NCI-H446 treated with DMSO at 0.1 percent for 48 hours (cell line): ENCODE measurements at places on chromosomes 1 and 21.

GRCh38 chr1:23362218-23362713 lies 7.4 kb downstream of the ZNF436 start:
- DNase-seq = no peak

DNA sequence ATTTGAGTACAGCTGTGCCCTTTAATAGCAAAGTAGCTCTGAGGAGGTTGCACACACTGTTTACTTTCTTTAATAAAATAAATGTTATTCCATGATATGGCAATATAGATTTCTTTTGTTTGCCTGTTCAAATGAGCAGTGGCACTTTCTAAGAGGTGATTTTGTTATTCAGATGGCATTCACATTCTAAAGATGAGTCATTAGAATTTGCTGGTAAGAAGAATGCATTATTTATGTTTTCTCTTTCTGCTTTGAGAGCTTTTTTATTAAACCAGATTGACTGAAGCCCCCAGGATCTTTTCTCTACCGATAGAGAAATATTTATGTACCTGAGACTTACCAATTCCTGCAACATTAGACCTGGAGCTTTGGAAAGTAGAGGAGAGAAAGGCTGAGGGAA lies 11.2 kb upstream of the LEPR start:
- DNase-seq = no peak

DNA sequence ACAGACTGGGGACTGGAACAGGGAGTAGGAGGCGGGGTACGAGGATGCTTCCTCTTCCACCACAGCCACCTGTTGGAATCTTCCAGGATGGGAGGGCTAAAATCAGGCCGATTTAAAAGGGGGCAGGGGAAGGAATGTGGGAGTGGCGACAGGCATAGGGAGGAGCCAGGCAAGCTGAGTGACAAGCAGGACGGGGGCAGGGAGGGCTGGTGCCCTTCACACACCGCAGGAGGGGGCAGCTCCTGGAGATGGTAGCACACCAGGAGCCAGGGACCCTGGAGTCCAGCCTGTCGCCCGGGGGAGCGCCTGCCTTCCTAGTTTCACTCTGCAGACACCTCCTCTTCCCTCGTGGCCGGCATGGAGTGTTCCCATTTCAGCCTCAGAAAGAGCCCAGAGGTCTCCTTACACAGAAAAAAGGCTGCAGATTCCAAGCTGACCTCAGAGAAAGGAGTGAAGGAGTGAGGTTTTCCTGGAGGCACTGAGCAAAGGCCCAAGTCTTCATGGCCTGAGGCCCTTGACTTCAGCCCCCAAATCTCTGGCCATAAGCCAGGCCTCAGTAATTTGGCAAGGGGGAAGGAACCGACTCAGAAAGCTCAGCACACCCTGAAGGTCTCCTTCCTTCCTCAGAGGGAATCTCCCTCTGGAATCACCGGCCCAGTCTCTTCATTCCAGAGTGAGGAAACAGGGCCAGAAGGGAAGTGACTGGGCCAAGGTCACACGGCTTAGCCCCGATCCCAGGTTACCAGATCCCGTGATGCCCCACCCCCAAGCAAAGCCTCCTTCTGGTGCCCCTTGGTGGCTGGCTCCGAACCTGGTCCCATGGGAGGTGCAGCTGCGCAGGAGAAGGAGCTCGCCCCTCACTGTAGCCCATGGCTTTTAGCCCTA lies 8.1 kb downstream of the BLACAT1 start:
- DNase-seq = no peak

GRCh38 chr1:232291681-232292080 lies 338.3 kb downstream of the SIPA1L2 start:
- no peak for DNase-seq

- no peak for DNase-seq
Measured at GRCh38 chr21:45158491-45159423, 84.4 kb downstream of the ADARB1 start.

DNA sequence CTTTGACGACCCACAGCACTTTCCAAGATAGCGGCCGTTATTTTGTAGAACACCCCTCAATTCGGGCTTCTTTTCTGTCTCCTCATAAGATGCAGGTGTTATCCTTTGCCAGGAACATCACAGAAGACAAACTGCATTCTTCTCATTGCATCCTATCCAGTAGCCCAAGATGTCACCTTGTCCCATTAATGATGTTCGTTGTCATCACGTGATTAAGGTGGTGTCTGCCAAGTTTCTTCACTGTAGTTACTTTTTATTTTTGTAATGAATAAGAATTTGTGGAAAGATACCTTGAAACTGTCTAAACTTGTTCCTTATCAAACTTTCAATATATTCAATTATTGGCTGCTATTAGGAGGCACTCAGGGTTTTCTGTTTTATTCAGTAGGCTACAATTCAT lies 39.4 kb downstream of the GNG4 start:
- DNase-seq = no peak

DNA sequence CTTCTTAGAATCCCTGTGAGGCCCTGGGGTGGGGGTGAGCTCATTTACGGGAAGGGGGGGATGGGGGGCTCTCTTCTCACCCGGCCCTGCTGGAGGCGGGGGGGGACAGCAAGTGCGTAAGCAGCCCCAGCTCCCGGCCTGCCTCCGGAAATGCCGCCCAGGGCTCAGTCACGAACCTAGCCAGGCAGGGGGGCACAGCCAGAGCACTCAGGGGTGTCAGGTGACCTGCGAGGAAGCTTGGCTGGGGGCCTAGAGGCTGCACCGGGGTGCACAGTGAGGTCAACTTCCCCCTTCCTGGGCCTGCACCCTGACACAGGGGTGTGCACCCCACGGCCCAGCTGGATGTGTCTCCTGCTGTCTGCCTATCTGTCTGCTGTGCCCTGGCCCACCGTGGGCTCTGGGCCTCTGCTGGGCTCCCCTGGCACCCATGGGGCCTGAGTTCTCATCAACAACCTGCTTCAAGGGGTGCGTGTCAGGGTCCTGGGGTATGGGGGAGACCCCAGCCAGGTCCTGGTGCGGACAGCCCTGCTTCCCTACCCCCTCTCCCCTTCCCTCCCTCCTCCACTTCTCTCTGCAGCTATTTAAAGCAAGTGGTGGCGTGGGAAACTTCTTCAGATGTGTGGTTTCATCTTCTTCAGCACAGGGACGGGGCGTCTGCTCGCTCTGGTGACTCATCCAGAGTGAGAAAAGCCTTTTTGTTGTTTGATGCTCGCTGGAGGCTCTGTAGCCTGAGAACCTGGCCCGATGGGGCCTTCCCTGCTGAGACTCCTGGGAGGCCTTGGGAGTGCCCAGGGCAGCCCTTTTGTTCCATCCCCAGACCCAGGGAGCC lies 92.5 kb upstream of the RUNX3 start:
- no peak for DNase-seq

DNA sequence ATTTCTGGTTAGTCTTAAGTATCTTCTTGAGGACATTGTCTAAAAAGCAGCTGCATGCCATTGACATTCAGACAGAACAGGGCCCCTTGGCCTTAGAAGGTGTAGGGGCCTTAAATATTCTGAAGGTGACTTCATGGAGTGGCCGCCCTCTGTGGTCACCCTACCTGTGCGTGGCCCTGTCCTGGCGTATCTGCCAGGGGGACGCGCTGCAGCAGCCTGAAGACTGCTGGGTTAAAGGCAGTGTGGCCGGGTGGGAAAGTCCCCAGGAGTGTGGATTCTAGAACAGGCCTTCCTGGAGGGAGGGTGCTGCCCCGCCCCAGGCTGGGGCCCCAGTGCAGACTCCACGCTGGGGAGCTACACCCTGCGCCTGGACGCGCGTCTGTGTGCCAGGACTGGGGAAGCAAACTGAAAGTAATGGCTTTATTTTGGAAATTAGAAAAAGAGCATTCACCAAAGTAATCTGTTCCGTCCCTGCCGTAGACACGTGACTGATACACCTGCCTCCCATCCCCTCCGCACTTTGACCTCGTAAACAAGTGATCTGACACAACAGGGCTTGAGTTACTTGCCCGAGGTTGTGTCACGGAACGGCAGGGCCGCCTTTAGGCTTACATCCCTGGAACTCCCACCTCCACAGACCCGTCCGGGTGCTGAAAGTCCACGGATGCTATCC lies 1.8 kb downstream of the AGPAT3 start:
- no peak for DNase-seq

- DNase-seq = peak; percentile 16
Measured at GRCh38 chr1:205658943-205659581, 21.2 kb downstream of the SLC45A3 start.

GRCh38 chr1:226912587-226913176 lies 27.4 kb upstream of the COQ8A start:
- no peak for DNase-seq

DNA sequence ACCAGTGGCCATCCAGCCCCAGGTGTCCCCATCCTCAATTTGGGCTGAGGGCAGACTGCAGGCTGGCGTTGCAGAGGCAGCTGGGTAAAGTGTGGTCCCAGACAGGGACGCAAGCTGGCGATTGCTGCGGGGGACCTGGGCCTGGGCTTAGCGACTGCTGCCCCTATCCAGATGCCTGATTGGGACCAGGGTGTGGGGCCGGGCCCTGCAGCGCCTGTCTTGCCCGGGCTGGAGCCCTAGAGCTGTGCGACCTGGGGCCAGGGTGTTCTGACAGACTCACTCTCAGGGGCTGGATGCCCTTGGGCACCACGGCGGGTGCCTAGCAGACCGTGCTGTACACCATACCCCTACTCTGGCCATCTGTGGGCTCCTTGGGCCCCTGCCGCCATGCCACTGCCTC lies 16.2 kb upstream of the FAAP20 start:
- DNase-seq = no peak

DNA sequence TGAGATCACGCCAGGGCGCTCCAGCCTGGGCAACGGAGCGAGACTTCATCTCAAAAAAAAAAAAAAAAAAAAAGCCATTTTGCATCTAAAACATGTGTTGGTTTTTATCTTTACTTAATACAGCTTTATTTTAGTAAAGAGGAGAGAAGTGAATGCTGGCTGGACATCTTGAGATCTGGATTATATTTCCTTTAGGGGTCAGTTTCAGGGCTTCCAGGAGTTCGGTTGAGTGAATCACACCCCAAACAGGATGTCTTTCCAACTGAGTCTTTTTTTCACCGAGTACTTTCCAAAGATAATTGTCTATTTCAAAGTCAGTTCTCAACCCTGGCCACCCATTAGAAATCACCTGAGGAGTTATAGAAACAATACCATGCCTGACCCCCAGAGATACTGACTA lies 16.6 kb upstream of the IPP start:
- DNase-seq = no peak

DNA sequence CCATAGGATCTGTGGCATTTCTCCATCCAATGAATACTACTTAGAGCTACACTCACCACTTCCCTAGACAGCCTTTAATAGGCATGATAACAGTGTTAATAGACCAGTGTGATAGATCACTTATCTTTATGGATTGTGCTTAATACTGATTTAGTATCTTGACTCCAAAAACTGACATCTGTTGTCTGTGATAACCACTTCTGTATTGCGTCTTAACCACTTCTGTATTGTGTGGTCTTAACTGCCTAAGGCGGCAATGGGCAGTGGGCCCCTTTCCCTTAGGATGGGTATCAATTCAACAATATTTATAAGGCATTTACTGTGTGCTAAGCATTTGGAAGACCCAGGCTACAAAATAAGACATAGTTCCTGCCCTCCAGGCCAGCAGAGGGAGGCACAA lies 32.0 kb upstream of the RCAN3 start:
- DNase-seq = no peak

- no peak for DNase-seq
Measured at GRCh38 chr1:184988506-184988905, 14.2 kb upstream of the NIBAN1 start.

DNA sequence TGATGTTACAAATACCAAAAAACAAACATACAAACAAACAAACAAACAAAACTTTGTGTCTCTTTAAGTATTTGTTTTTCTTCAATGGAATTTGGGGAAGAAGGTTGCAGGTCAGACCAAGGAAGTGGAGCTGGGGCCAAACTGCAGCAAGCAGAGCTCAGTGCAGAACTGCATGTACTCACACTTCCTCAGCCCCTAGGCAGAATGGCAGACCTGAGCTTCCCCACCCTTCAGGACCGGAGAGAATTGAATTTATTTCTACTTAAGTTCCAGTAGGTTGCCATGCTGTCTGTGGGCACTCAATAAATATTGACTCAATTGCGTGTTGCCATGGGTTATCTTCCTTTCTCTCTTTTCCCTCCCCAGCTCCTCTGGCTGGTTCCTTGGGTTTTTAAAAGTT lies 173.6 kb downstream of the PTGER3 start:
- DNase-seq = no peak

DNA sequence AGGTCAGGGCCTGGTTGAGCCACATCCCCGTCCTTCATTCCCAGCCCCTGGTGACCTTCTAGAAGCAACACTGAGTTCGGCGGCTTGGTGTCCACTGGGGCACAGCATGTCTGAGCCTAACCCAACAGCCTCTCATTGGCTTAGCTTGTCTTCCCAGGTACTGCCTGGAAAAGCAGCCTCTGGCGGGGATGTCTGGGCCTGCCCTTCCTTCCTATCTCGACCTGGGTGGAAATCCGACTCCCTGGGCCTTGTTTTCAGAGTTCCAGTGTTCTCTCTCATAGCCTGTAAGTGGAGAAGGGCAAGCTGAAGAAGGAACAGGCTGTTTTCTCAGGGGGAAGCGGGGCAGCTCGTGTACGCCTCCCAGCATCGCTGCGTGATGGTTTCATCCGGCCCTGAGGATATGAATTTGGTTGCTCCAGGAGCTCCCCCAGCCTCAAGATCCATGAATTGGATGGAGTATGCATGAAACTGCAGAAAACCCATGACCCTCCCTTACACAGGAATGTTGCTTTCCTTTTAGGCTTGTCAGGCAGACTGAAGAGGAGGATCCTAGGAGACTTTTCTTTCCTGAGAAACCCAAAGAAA lies 116.5 kb upstream of the IRF2BP2 start:
- DNase-seq = no peak

- DNase-seq = no peak
Measured at GRCh38 chr1:26023826-26024225, 2.3 kb downstream of the EXTL1 start.

GRCh38 chr1:47962750-47963492 lies 34.3 kb downstream of the TRABD2B start:
- no peak for DNase-seq

DNA sequence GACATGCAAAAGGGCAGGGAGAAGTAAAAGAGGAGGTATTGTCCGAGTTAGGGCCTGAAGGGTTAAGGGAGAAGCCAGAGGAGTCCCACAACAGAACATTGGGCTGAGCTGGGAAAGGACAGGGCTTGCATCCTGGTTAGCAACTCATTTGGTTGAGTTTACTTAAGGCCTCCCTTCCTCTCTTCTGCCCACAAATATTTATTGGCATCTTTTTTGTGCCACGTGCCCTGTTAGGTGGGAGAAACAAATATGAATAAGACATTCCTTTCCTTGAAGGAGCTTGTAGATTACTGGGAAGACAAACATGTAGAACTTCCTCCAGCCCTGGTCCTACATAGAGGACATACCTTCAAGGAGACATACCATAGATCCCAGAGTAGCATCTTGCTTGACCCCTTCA lies 53.0 kb upstream of the PRELP start:
- no peak for DNase-seq
